Ascending aorta (tissue), 2 donors: ENCODE measurements at places on chromosomes 2 and 18.

DNA sequence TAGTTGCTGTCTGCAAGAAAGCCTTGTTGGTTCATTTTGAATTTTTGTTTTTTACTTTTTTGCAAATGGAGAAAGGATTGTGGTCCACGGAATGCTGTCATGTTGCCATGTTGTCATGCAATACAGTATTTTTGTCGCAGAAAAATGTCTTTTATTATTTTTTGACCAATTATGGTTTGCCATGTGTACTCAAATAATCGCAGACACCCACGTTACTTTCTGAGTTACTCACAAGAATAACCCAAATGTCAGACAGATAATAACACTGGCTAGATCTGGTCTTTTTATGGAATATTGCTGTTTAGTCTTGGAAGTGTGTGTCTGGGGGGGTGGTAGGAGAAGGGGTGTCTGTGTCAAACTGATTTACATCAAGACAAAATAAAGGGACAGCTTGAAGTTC is 188.9 kb downstream of the LTBP1 start:
- H3K4me3 ChIP-seq = peak overlapping the region; percentile 73
- H3K4me1 ChIP-seq = peaks cover 46% of the 10 kb centered on the region
- DNase-seq = no peak
- no peaks in the 10 kb centered on the region for H3K36me3 ChIP-seq
- H3K27me3 ChIP-seq = no peaks in the 10 kb centered on the region
- peak overlapping the region; percentile 92 for H3K27ac ChIP-seq

GRCh38 chr2:25340181-25340921 is 1.4 kb downstream of the DNMT3A start:
- H3K4me1 ChIP-seq = peaks cover 3% of the 10 kb centered on the region
- no peaks in the 10 kb centered on the region for H3K27me3 ChIP-seq
- H3K27ac ChIP-seq = peak overlapping the region; percentile 47
- H3K36me3 ChIP-seq = no peaks in the 10 kb centered on the region
- H3K4me3 ChIP-seq = peak overlapping the region; percentile 95
- no peak for DNase-seq

GRCh38 chr18:69840445-69840844 is 107.2 kb downstream of the CD226 start:
- DNase-seq = no peak
- H3K36me3 ChIP-seq = no peaks in the 10 kb centered on the region
- H3K4me3 ChIP-seq = no peak overlapping the region
- H3K27me3 ChIP-seq = no peaks in the 10 kb centered on the region

DNA sequence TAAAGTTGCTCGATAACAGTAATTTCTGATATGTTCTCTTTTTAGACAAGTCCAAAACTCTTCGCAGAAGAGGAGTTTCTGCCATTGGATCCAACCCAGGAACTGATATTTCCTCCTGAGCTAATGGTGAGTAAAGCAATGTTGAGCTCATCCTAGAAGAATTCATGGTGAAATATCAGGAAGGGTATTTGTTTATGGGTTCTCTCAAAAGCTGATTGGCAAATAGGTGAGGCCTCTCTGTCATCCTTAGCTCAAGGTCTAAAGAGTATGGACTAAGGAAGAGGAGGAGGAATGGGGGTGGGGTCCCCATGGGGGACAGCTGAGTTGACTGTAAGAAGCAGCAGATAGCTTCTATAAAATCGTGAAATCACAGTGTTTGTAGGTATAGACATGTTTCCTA is 18.2 kb downstream of the AOX1 start:
- no peak overlapping the region for H3K27ac ChIP-seq
- no peak overlapping the region for H3K4me3 ChIP-seq
- no peaks in the 10 kb centered on the region for H3K4me1 ChIP-seq
- peaks cover 9% of the 10 kb centered on the region for H3K36me3 ChIP-seq
- DNase-seq = no peak
- H3K27me3 ChIP-seq = no peaks in the 10 kb centered on the region
